Ascending aorta (tissue), 2 donors: ENCODE measurements at places on chromosomes 12 and 14.

- DNase-seq = no peak
These were observed 28.3 kb downstream of the KCTD10 start for GRCh38 chr12:109448707-109449390.

DNA sequence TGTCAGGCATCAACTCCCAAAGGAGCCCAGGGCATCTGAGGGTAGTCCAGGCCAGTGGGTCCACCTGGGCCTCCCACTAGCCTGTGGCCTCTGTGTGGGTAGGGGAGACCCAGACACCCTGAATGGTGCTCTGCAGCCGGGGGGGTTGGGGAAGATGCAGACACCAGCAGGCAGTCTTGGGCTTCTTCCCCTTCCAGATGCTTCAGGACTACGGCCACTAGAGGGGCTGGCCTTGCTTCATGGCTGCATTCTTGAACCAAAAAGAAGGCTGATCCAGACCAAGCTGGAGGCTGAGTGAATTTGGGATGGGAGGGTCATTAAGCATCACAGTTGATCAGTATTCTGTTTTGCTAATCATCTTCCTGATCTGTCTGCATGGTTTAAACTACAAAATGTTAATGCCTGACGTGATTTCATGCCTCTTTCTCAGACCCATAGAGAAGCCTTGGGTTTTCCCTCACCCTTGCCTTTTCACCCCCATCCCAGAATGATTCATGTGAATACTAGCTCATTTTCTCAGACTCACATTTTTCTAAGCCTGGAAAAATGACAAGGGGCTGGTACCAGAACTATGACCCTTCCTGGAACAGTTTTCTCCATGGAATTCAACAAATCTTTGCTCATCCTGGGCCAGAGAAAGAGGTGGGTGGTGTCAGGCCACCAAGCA, 134.2 kb downstream of the NTF3 start:
- no peak for DNase-seq

DNA sequence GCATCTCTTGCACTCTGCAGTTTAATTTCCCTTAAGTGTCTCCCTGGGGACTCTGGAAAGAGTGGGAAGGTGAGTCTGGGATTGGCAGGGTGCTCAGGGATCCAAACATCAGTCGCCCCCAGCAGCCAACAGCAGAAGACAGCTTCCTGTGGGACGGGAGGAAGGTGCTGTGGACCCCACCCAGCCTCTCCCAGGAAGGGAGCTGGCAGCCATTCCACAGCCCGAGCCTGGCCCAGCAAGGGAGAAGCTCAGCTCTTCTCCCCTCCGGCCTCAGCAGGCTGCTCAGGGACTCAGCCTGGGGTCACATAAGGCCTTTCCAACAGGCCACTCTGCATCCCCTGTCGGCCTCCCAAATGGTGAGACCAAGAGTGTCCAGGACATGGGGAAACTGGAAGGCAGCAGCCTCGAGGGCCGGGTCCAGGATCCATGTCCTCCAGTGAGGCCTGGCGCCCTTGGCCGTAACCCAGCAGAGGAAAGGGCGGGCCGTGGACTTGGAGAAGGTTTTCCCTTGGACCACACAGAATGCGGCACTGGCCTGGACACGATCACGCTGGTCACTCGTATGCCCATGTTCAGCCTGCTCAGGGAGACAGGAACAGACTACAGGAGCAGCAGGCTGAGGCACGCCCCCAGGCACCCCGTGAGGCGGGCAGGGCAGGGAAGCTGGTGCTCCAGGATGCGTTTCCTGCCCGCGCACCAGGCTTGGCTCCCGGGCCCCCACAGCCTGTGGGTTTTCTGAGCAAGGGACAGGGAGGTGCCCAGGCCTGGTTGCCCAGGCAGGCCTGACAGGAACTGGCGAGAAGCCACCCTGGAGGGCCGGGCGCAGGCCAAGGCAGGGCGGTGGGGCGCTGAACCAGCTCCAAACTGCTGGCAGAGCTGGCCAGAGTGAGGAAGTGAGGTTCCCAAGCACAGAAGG, 3.5 kb downstream of the XRCC3 start:
- no peak for DNase-seq

DNA sequence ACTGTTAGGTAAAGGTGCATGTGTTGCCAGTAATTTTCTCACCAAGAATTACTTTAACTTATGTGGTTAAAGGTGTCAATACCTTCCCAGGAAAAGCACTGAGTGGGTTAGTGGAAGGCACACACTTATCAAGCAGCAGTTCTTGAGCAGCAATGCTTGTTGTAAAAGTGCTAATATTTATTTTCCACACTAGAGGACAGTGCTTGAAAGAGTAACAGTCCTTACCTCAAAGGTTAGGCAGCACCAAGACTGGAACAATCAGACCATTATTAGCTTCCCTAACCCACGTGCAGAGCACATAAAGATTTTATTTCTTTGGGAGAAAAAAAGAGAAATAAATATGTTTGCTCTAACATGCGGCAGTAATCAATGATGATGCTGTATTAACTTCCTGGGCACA, 48.8 kb upstream of the KRR1 start:
- no peak for DNase-seq

DNA sequence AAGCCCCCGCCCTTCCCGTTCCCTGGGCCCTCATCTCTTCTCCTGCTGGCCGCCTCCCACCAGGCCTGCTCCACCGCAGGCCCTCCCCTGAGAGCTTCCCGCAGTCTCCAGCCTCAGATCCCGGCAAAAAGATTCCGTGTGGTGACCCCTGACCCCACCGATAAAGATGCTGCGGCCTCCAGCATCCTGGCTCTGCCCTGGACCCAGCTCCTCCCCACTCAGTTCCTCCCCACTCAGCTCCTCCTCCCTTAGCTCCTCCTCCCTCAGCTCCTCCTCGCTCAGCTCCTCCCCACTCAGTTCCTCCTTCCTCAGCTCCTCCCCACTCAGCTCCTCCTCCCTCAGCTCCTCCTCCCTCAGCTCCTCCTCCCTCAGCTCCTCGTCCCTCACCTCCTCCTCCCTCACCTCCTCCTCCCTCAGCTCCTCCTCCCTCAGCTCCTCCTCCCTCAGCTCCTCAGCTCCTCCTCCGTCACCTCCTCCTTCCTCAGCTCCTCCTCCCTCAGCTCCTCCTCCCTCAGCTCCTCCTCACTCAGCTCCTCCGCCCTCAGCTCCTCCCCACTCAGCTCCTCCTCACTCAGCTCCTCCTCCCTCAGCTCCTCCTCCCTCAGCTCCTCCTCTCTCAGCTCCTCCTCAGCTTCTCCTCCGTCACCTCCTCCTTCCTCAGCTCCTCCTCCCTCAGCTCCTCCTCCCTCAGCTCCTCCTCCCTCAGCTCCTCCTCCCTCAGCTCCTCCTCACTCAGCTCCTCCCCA, 17.0 kb downstream of the NOC4L start:
- DNase-seq = no peak

DNA sequence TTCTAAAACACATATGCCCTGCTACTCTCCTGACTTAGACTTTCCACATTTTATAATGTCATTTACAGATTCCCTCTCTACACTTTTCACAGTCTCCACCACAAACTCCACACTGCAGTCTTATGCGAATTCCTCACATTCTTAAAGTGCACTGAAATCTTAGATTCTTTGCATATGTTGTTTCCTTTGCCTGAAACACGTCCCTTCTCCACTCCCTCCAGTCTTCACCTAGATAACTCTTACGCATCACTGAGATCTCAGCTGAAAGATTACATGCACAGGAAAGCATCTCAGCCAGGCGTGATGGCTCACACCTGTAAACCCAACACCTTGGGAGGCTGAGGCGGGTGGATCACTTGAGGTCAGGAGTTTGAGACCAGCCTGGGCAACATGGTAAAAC, 3.8 kb upstream of the ARHGAP9 start:
- no peak for DNase-seq

DNA sequence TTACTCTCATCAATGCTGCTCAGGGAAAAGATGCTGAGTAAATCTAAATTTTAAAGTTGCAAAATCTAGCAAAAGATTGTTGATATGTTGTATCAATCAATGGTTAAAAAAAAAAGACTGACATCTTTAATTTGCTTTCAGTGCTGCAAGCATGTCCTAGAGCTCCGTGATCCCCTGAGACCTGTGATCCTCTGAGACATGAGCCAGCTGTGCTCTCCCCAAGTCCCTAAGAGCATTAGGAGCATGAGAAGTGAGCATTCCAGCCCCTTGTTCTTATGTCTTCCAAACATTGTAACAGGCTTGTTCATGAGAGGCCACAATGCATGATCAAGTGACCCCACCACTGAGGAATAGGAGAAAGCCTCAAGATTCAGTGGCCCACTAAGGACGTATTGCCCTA, 116.6 kb downstream of the DAD1 start:
- DNase-seq = no peak

DNA sequence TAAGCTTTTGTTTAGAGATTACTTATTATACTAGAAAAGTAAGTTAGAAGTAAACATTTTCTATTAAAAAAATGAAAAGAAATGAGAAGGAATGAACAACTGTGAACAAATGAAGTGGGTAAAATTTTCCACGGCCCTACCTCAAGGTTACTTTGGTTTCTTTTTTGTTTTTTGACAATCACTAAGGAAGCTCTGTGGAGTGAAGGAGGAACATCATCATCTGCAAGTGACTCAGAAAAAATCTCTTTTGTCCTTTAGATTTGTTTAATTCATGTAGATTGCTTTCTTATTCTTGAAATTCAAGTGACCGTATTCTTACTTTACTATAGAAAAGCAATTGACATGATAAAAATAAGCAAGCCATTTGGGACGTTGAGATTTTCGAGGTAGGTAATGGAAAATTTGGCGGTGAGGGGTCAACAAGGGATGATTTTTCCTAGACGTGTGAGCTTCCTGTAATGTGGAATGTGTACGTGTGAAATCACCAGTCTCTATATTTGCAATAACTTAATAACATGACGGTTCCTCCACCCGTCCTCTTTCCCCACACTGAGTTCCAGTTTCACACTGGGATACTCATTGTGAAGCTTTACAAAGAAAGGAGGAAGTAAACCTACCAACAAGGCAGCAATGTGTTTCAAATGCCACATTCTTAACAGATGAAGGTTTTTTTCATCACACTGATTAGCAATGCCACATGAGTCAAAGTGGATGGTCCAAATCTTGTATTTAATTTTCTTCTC, 62.3 kb upstream of the EGLN3 start:
- DNase-seq = no peak

DNA sequence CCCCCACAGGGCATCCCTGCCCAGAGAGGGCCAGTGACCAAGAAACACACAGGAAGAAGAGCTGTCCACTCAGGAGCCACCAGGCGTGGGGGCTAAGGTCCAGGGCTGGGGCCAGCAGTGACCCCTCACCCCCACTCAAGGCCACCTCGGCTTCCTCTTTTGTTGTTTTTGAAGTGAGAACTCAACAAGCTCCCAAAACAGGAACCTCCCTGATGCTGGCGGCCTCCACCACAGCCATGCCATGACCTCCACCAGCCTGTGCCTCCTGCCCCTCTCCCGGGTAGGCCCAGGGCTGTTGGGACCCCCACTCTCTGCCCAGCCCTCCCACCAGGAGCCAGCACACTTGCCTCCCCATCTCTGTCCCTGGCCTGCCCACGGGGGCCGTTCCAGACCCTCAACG, 7.8 kb downstream of the AKT1 start:
- DNase-seq = no peak

GRCh38 chr12:94641283-94641682, 9.1 kb downstream of the TMCC3 start:
- no peak for DNase-seq

- DNase-seq = no peak
These were observed 78.0 kb downstream of the AKAP6 start for GRCh38 chr14:32407130-32407529.

GRCh38 chr12:106030210-106031071, 108.3 kb downstream of the NUAK1 start:
- DNase-seq = no peak

DNA sequence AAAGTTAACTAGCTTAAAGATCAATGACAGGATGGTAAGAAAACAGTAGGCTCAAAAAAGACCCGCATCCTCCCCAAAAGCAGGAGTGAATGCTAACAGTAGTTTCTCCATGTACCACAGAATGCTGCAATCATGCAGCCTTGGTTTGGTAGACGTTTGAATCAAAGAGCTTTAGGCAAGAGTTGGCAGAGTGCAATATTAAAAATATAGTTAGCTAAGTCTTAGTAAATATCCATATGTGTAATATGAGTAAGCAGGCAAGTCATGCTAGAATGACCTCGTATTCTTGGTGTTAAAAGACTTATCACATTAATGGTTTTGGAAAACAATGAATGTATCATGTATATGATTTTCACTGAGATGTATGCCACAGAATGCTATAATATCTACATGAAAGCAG, 18.8 kb upstream of the KLRF1 start:
- DNase-seq = no peak

DNA sequence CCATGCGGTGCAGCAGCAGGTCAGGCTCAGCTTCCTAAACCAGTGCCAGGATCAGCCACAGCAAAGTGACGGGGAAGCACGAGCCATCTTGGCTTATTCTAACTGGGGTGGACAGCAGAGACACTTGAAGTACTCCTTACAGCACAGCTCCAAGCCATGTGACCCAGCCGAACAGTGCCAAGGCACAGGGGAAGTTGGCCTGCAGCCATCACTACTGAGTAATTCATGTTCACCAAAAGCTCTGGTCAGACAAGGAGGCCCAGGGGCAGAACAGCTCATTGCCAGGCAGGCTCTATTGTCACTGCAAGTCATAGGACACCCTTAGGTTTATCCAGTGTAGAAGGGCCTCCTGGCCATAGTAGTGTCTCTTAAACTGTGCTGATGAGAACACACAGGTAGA, 23.4 kb upstream of the SLC35F4 start:
- peak; percentile 70 for DNase-seq

GRCh38 chr14:53715193-53715721, 241.4 kb downstream of the BMP4 start:
- no peak for DNase-seq

DNA sequence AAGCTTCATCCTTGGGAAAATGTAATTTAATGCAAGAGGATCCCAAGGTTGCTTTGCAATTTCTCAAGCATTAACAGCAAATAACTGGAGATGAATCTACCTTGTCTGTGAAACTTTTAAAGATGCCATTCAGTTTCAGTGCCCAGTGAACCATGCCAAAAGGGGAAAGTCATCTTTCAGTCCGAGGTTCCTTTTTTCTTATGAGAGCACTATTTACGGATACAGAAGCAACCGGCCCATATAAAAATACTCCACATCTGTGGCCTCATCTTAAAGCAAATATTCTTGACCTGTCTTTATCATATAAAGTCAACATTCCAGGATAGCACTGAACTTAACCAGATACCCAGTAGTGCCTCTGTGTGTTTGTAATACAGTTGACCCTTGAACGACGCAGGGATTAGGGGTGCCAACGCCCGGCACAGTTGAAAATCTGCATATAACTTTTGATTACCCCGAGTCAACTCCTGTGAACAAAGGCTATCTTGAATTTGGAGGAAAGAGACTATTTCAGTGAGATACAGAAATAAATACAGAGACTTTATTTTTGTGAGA, 209.4 kb downstream of the PCNX1 start:
- DNase-seq = no peak

GRCh38 chr12:129606239-129606638, 297.6 kb downstream of the TMEM132D start:
- DNase-seq = no peak

- peak; percentile 64 for DNase-seq
These were observed 557 bp downstream of the COPS7A start for GRCh38 chr12:6724409-6724797.

DNA sequence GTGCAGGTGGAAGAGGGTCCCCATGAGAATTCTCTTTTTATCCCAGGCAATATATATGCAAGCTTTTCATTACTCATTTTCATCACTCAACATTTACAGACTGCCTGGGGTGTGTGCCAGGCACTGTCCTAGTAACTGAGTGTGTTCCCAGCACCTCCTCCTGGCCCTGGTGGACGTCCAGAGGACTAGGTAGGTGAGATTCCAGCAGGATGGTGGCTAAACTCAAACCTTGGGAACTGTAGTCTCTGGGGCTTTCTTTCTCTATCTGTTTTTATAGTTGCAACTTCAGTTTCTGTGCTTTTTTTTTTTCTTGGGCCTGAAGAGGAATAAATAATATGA, 63.8 kb downstream of the SUSD6 start:
- no peak for DNase-seq
